ENCODE measurements at places on chromosomes 6 and 20. TPM values are rescaled to one million over a fixed set of nuclear protein-coding genes. Genes with fewer than 3 reads are reported as not detected.
A peak's percentile ranks its signal among the peaks of the same experiment; 100 is the strongest.

DNA sequence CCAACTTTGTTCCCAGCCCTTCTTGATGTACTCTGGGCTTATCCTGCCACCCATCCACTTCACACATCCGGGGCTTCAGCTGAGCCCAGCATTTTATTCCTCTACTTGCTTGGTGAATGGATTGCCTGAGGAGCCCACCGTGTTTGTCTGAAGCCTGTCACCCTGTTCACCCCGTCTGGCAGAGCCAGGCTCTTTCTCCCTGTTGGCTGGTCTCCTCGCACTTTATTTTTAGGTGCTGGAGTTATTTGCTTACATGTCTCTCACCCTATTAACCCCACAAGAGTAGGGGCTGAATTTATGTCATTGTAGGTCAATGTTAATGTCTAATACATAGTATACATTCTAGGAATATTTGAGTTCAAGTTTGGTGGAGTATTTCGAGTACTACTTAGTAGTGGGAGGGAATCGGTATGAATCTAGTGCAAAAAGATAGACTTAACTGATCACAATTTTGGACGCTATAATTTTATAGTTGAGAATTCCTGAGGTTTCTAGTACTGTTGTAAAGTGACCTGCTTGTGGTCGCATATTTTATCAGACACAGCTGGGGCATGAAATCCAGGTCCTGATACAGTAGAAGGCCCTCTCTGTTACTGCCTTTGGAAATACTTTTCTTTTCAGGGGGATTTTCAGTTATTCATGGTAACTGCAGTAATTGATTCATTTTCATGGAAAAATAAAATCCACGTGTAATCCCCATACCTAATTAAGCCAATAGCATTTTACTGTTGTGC, 10.8 kb downstream of the JARID2 start:
- no peak for DNase-seq

Gene ZNF318
- total RNA-seq: 12.7 TPM

Gene SIRPB1
- total RNA-seq: 14.0 TPM

- no peak for DNase-seq
Measured at GRCh38 chr20:4767084-4767483, 45.4 kb downstream of the PRND start.

DNA sequence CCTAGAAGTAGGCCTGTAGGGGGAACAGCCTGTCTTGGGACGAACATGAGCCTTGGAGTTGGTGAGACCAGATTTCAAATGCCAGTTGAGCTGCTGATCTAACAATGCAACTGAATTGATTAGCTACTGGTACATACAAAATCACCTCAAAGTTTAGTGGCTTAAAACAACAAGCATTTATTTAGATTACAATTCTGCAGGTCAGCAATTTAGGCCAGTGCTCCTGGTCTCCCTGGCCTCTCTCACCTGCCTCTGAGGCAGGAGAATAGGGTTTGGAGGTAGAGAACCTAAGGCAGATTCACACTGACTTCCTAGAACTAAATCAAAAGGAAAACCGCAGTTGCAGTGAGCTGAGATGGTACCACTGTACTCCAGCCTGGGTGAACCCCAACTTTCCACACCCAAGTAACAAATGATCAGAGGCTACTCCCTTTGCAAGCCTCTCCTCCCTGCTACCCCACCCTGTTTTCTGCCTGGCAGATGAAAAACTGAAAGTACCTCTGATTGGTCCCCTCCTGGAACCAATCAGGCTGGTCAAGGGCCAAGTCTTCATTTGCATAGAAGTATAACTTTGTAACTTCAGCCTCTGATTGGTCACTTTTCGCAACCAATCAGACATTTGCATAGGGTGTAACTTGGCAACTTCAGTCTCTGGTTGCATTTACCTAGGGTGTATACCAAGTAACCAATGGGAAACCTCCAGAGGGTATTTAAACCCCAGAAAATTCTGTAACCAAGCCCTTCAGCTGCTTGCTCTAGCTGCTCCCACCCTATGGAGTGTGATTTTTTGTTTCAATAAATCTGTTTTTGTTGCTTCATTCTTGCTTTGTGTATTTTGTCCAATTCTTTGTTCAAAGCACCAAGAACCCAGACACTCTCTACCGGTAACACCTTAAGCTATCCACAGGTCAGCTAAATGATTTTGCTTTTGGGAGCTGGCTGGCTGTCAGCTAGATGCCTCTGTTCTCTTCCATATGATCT, 8.1 kb upstream of the UBR2 start:
- DNase-seq: peak; percentile 69

GRCh38 chr20:56001106-56001785, 4.1 kb downstream of the CBLN4 start:
- no peak for DNase-seq

- DNase-seq: no peak
Measured at GRCh38 chr6:144895313-144896278, 610.5 kb downstream of the UTRN start.

DNA sequence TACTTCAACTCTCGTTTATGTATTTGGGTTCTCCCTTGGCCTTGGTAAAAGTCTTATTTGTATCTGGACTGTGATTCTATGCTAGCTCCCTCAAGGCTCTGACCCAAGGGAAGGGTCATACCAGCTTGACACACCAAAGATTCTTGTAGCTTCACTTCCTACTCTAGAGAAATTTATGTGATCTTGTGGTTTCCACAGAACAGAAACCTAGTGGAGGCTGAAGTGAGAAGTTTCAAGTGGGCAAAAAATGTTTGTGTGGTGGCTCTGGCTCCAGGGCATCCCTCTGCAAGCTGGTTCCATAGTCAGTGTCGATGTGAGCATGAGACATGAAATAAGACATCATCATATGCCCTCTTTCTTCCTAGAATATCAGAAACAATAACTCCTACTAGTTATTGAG, 48.1 kb upstream of the TNFRSF21 start:
- DNase-seq: no peak

Gene SLC4A11
- total RNA-seq: 9.9 TPM

GRCh38 chr20:25356271-25356933, 34.2 kb downstream of the ABHD12 start:
- no peak for DNase-seq
